ENCODE measurements at places on chromosomes 6 and 20. TPM values are rescaled to one million over a fixed set of nuclear protein-coding genes. Genes with fewer than 3 reads are reported as not detected.

DNA sequence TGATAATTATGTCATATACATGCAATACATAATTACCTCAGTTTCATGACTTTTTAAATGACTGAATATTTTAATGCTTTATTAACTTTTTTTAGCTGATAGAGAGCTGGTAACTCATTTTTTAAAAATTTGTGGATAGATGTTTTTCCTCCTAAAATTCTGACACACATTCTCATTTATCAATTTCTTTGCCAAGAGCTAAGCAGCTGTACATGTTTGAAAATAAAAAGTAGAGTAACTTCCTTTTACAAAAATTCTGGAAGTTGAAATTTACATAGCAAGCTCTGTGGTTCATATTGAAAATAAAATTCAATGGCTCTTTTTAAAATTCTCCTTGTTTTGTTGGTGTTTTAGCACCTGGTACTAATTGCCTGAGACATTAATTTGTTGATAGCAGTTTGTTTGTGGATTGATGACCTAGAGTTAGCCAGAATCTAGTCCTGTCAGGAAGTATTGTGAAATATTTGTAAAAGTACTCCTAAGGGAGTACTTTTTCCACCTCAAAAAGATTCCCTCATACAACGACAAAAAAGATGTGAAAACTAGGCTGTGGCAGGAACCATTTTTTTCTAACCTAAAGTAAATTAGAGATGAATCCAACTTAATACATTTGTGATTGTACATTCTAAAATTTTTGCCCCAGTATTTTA is 621.8 kb downstream of the BCKDHB start:
- DNase-seq: no peak

- no peak for DNase-seq
Measured at GRCh38 chr20:35697696-35698297, 1.4 kb downstream of the NFS1 start.

DNA sequence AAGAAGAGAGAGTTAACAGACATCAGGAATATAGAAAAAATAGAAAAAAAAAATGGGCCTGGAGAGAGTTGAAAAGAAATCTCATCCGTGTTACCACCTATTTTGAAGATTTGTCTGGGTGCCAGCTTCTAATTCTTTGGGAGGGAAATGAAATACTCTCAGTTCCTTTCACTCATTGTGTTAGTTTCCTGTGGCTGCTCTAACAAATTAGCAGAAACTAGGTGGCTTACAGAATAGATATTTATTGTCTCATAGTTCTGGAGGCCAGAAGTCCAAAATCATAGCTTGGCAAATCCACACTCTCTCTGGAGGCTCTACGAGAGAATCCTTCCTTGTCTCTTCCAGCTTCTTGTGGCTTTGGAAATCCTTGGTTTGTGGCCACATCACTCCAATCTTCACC is 225.1 kb upstream of the BTBD3 start:
- no peak for DNase-seq

Gene OR2B6
- total RNA-seq: not detected

- no peak for DNase-seq
Measured at GRCh38 chr20:38050686-38051085, 17.1 kb downstream of the RPRD1B start.

DNA sequence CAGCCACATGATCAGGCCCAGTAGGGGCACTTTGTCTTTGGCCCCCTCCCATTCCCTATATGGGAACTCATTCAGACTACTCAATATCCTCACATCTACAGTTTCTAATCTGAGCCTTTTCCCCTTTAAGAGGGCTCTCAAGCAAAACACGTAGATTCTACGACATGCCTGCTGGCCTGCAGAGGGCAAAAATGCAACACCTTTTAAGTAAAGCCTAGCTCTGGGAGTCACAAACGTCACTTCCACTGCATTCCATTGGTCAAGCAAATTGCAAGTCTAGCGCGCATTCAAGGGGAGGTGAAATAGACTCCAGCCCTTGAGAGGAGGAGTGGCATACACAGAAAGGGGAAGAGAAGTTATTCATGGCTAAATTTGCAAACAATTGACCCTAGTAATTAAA is 70.6 kb downstream of the CDC40 start:
- DNase-seq: no peak

DNA sequence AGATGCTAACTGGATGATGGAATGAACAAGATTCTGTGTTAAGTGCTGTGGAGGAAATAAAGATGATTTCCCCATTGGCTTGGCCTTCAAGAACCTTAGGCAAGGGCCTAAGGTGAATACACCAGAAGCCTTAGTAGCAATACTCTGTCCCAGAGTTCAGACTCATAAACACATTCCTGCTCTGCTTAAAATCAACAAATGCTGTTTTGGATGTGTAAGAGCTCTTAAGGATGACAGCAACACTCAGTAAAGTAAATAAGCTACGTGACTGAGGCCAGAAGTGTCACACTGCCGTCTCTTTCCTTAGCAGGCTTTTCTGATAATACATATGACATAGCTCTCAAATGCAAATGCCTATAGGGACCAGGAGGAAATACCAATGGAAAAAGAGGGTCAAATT is 90.6 kb downstream of the EYA2 start:
- no peak for DNase-seq

Gene CRIP3
- not detected for total RNA-seq

DNA sequence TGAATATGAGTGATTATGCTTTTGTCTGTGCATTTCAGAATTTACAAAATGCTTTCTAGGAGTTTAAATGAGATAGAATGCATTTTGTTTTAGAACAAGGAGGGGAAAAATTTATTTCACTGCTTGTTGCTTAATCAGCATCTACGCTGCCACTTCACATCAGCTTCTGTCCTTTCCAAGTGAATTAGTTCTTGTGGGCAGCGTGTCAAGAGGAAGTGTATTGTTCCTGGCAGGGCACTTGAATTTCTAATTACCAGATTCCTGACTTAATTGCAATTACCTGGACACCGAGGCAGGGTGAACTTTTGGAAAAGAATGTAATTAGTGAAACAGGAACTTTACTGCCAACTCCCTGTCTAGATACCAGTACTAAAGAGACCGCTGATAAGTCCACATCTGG is 263.5 kb downstream of the TMEM242 start:
- no peak for DNase-seq

GRCh38 chr20:35013421-35014411 is 58.0 kb downstream of the MYH7B start:
- no peak for DNase-seq

- DNase-seq: no peak
Measured at GRCh38 chr6:43966853-43967718, 160.2 kb downstream of the MRPL14 start.

DNA sequence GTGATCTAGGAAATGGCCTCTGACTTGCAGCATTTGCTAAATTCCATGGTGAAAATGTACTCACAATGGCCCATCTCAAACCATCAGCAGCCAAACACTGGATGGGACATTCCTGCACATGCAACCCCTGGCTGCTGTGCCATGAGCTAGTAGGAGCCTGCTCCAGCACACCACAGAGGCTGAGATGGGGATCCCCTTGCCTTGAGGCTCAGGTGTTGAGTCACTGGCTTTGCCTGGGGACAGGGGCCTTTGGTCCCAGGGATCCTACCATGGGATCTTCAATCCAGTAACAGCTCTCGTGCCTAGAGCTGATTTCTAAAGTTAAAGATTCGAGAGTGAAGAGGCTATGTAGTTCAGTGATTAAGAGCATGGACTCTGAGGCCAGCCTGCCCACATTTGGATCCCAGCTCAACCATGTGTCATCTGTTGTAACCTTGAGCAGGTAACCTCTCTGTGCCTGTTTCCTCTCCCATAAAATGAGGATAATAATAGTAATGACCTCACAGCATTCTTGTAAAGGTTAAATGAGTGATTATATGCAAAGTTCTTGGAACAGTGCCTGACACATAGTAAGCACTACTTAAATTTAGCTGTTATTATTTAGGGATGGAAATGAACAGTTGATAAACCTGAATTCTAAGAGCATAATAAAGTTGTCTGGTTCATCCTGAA is 16.4 kb downstream of the FOXQ1 start:
- DNase-seq: no peak

DNA sequence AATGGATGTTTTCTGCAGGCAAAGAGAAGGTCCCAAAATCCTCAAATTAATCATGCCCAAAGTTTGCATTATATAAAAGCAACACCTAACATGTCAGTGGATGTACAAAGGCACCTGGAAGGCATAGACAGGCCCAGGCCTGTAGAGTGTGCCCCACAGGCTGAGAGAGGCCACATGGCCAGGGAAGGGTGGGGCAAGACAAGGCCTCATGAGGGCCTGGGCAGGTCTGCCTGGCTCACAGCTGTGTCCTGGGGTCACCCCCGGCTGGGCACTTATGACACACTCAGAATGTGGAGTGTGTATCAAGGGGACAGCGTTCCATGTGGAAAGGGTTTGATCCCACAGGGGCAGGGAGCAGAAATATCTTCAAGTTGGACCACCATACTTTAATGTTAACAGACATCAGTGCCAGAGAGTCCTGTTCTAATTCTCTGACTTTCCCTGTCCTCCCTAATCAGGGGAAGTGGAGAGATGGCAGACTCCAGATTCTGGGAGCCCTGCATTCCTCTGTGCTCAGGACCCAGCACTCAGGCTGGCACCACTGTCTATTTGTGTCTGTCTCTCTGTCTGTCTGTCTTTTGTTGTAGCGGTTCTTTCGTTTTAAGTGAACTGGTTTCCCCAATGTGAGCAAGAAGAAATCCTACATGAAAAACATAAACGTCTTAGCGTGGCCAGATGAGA is 178.3 kb upstream of the FOXA2 start:
- DNase-seq: no peak

GRCh38 chr20:573414-574296 is 30.1 kb upstream of the CSNK2A1 start:
- no peak for DNase-seq

DNA sequence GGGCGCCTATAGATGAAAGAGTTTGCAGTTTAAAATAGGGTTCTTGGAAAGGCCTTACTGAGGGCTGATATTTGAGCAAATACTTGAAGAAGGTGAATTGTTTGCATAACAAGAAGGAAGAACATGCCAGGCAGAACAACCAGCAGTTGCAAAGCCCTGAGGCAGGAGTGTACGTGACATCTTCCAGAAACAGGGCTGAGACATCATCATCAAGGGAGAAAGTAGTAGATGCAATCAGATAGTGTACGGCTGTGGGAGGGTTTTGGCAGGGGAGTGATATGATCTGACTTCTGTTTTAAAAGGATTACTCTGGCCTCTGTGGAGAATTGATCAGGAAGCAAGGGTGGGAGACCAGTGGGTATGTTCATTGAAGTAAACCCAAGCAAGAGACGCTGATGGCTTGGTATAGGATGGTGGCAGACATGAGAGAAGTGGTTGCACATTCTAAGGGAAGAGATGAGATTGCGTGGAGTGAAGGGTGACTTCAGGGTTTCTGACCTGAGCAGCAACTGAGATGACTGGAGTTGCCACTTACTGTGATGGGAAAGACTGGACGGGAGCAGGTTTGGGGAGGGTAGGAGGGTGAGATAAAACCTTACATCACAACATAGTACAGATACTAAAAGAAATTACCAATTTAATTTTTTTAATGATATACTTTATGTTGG is 28.8 kb downstream of the RIOK1 start:
- no peak for DNase-seq

DNA sequence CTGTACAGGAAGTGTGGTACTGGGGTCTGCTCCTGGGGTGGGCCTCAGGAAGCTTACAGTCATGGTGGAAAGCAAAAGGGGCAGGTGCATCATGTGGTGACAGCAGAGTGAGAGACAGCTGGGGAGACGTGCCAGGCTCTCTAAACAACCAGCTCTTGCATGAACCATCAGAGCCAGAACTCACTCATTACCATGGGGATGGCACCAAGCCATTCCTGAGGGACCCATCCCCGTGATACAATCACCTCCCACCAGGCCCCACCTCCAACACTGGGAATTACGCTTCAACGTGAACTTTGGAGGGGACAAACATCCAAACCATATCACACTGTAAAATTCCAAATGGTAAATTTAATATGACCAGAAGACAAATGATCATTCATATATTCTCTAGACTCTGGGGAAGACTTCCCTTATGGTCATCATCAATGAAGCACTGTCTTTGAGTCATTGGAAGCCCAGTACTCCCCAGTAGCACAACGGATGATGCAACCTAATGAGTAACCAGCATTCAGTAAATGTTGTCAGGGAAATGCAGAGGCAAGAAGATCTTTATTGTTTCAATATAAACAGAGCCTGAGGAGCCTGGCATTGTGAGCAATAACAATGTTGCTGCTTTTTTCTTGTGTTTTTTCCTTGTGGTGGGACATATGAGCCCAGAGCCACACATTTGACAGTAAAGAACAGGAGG is 48.2 kb upstream of the RALY start:
- DNase-seq: no peak

- no peak for DNase-seq
Measured at GRCh38 chr6:159079367-159079766, 34.6 kb upstream of the TAGAP start.

DNA sequence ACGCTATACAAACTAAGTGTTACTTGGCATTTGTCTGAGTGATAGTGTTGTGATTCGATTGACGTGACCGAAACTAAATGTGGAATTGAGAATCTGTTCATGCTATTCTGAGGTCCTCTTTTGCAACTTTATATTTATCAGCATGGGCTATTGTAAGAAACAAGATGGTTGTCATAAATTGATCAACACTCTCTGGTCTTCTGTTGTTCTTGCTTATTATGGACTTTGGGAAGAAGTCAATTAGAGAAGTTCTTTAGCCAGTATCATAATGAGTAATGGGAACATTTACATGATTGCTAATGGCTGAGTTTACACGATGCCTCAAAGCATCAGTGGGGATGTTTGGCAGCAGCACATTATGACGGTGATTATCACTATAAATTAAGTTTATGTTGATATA is 195.0 kb downstream of the CD83 start:
- DNase-seq: no peak

Gene USP49
- 6.5 TPM for total RNA-seq

- DNase-seq: no peak
Measured at GRCh38 chr20:19887556-19888268, 129.4 kb upstream of the NAA20 start.
